ENCODE measurements at places on chromosomes 5 and 9. TPM values are rescaled to one million over a fixed set of nuclear protein-coding genes. Genes with fewer than 3 reads are reported as not detected.

Gene SLC46A2
- not detected for total RNA-seq

DNA sequence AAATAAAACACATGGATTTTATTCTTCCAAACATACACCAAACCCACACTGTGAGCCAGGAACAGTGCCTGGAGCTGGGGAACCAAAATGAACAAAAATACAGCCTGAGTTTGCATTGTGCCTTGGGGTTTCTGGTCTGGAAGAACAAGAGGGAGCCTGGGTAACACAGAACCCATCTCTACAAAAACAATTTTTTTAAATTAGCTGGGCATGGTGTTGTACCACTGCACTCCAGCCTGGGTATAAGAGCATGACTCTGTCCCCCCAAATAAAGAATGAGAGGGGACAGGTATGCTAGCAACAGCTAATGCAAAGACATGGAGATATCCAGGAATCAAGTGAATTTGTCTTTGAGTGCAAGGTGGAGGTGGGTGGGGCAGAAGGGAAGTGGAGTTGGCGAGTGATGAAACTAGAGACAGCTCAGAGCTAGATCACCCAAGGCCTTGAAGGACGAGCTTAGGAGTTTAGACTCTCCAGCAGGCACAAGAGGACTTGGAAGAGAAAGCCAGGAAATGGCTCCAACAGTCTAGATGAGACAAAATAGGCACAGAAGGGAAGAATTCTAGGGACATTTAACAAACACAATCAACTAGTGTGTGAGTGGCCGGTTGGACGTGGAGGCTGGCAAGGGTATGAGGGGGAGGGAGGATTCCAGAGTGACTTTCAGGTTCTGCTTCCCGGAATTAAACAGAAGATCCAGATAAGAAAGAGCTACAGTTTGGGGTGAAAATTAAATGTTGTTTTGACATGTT lies 47.4 kb downstream of the FNBP1 start:
- H3K27ac ChIP-seq, result peak overlapping the region; percentile 88
- peaks cover 35% of the 10 kb centered on the region for H3K36me3 ChIP-seq
- H3K27me3 ChIP-seq, result no peaks in the 10 kb centered on the region
- H3K4me1 ChIP-seq, result peaks cover 58% of the 10 kb centered on the region
- peak overlapping the region; percentile 73 for H3K4me3 ChIP-seq

DNA sequence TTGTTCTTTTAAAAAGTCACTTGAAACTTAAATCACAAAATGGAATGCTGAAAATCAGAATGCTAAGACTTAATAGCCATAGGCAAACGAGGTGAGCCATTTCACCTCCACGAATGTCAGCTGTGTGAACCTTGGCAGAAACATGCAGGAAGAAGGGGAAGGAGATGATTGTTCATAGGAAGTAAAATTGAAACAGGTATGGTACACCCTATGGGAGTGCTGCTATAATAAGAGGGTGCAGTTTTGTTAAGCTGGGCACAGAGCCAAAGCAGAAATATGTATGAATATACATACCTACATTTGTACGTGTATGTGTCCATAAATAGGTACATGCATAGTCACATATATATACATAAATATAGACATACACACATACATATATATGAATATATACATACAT lies 51.0 kb upstream of the SPINK5 start:
- H3K36me3 ChIP-seq, result no peaks in the 10 kb centered on the region
- H3K4me1 ChIP-seq, result no peaks in the 10 kb centered on the region
- DNase-seq, result no peak
- H3K27me3 ChIP-seq, result no peaks in the 10 kb centered on the region
- no peak overlapping the region for H3K27ac ChIP-seq

Gene TAF11L14
- total RNA-seq, result not detected

GRCh38 chr5:20678386-20678785 lies 690.4 kb upstream of the CDH18 start:
- H3K27ac ChIP-seq, result no peak overlapping the region
- H3K4me3 ChIP-seq, result no peak overlapping the region
- no peak for DNase-seq
- H3K27me3 ChIP-seq, result no peaks in the 10 kb centered on the region
- H3K36me3 ChIP-seq, result no peaks in the 10 kb centered on the region
- H3K4me1 ChIP-seq, result no peaks in the 10 kb centered on the region

- no peak for DNase-seq
- no peaks in the 10 kb centered on the region for H3K36me3 ChIP-seq
- no peaks in the 10 kb centered on the region for H3K4me1 ChIP-seq
- H3K4me3 ChIP-seq, result no peak overlapping the region
- no peak overlapping the region for H3K27ac ChIP-seq
These were observed 526.4 kb downstream of the CTNND2 start for GRCh38 chr5:11377896-11378295.

DNA sequence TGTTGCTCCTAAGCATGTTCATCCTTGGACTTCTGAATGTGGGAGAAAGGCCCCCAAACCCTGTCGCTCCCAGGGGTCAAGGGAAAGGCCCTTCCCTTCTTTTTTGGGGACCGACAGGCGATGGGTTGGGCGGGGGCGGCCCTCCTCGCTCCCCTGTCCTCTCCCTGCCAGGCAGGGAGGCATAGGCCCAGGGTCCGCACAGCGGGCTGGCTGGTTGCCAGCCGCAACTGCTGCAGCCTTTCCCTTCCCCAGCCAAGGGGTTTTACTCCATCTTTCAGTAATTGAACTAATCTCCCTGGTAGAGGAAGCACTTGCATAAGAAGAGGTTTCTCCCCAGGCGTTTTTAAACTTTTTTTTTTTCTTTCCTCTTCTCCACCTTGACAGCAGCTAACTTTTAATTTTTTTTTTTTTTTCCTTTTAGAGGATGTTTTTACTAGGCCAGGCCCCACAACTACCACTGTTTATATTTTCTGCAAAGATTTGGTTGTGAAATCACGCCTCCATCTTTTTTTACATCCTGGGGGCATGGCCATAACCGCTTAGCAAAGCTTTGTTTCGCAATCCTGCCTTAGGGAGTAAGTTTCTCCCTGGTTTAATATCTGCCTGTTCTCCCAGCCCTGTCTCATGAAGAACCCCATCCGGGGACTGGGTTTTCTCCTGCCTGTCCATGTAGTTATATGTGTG lies 216.9 kb upstream of the ZNF608 start:
- H3K4me1 ChIP-seq, result no peaks in the 10 kb centered on the region
- no peak for DNase-seq
- H3K36me3 ChIP-seq, result no peaks in the 10 kb centered on the region
- H3K4me3 ChIP-seq, result no peak overlapping the region

DNA sequence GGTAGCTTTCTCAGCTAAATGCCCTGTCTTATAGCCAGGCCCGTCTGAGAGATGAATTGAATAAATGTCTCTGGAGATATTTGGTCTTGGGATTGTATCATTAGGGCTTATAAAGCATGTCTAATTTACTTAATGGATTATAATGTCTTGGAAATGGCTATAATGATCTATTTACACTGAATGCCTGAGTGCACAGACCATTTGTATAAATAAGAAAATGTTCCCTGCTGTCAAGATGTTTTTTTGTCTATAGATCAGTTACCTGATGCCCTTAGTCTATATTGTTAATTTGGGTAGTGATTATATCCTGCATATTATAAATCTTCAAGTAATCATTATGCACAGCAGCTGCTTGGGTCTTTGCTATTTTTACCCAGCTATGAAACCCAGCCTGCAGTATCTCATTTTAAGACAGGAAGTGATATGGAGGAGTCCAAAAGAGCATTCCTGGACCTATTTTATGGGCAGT lies 112.9 kb upstream of the ACTBL2 start:
- no peaks in the 10 kb centered on the region for H3K4me1 ChIP-seq
- no peak overlapping the region for H3K4me3 ChIP-seq
- H3K27ac ChIP-seq, result no peak overlapping the region
- H3K36me3 ChIP-seq, result no peaks in the 10 kb centered on the region

Data from activated naive CD8-positive, alpha-beta T cell treated with anti-CD3 and anti-CD28 coated beads, Interleukin-2, amount 10 ng/mL, durations not matched to agents 7 days and 5 days (primary cell).